ENCODE measurements at places on chromosomes 1 and 21.
A peak's percentile ranks its signal among the peaks of the same experiment; 100 is the strongest.

- H3K4me1 ChIP-seq: peaks cover 22% of the 10 kb centered on the region
- no peaks in the 10 kb centered on the region for H3K36me3 ChIP-seq
- H3K27ac ChIP-seq: no peak overlapping the region
Observed at GRCh38 chr1:9798236-9799130, 25.3 kb downstream of the CLSTN1 start.

DNA sequence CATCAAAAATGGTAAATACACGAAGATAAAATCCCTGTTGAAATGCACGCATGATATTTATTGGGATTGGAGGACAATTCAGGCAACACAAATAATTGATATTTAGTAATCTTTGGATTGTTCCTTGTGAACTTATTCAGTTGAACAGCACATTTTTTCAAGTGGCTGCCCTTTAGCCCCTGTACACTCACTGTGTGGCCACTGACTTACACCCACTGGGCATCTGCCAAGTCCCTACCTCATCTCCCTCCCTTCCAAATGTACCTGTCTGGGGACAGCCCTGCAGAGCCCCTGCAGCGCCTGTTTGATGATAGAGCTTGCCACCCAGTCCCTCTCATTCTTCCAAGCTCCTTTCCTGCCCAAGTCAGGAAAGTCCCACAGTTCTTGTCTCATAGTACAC lies 154.3 kb downstream of the GLUL start:
- no peak overlapping the region for H3K4me3 ChIP-seq
- H3K4me1 ChIP-seq: no peaks in the 10 kb centered on the region
- no peak overlapping the region for H3K27ac ChIP-seq

- H3K4me3 ChIP-seq: no peak overlapping the region
- no peak overlapping the region for H3K27ac ChIP-seq
- no peak for DNase-seq
- no peaks in the 10 kb centered on the region for H3K36me3 ChIP-seq
- no peaks in the 10 kb centered on the region for H3K27me3 ChIP-seq
- no peaks in the 10 kb centered on the region for H3K4me1 ChIP-seq
Observed at GRCh38 chr1:87103074-87103473, 188.6 kb downstream of the HS2ST1 start.

GRCh38 chr1:1112237-1112985 lies 3.5 kb downstream of the C1orf159 start:
- no peaks in the 10 kb centered on the region for H3K36me3 ChIP-seq
- no peak for DNase-seq
- H3K4me3 ChIP-seq: no peak overlapping the region
- peaks cover 6% of the 10 kb centered on the region for H3K4me1 ChIP-seq

DNA sequence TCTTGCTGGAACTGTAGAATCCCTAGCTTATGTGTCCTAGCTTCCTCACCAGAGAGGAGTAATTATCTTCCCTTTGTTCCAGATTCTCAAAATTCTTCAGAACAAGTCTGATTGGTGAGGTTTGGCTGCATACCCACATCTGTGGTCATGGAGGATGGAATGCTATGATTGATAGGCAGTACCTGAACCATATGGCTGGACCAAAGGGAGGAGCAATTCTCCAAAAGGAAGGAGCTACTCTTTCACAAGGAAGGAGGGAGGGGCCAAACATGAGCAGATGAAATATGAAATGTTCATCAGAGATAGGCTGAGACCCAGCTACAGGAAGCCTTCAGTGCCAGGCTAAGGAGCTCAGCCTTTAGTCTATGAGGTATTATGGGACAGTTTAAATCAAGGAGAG lies 5.0 kb upstream of the RNF19B start:
- H3K27ac ChIP-seq: no peak overlapping the region
- no peak overlapping the region for H3K4me3 ChIP-seq
- H3K27me3 ChIP-seq: no peaks in the 10 kb centered on the region
- no peaks in the 10 kb centered on the region for H3K4me1 ChIP-seq

DNA sequence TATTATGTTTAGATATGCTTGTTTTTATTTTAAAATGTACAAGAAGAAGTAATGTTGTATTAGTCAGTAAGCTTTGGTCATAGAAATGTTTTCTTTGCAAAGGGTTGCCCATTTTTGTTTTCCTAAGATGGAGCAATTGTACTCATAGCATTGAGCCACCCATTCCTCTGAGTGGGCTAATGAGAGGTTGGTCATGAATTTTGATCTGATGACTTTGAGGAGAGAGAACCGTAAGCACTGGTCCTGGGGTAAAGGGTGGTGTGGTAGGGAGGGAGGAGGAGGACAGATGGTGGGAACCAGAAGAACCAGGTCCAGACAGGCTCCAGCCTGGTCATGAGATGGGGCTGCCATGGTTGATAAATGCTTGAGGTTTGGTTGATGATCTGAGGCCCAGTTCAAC lies 15.9 kb upstream of the SLC6A9 start:
- peak overlapping the region; percentile 80 for H3K27ac ChIP-seq
- H3K4me3 ChIP-seq: peak overlapping the region; percentile 56
- no peaks in the 10 kb centered on the region for H3K27me3 ChIP-seq
- peaks cover 40% of the 10 kb centered on the region for H3K4me1 ChIP-seq
- H3K36me3 ChIP-seq: no peaks in the 10 kb centered on the region

GRCh38 chr1:41891199-41891896 lies 27.4 kb downstream of the HIVEP3 start:
- peaks cover 32% of the 10 kb centered on the region for H3K4me1 ChIP-seq
- peak overlapping the region; percentile 60 for H3K4me3 ChIP-seq
- DNase-seq: no peak
- no peaks in the 10 kb centered on the region for H3K27me3 ChIP-seq
- no peaks in the 10 kb centered on the region for H3K36me3 ChIP-seq

DNA sequence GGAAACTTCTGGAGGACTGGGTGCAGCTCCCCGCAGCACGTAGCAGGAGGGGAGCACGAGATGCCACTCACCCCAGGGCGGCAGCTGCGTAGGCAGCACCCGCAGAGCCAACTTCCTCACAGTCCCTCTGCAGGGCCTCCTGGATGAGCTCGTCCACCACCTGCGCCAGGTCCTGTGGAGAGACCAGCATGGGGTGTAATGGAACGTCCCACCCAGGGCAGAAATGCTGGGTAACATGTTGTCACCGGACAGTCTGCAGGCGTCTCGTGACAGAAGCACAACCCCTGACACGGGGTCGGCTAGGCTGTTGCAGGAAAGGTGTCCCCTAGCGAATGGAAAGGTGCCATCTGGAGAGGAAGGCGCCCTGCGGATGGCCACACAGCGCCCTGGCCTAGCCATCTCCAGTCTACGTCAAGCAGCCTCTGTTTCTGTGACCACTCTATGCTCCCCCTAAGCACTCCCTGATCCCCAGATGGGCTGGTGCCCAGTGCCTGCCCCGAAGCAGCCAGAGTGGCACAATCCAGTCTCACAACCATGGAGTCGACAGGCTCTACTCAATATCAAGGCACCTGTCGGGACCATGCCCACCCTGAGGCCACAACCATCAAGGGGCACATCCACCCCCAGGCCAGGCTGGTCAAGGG lies 21.2 kb downstream of the MCM3AP start:
- H3K4me1 ChIP-seq: no peaks in the 10 kb centered on the region
- H3K4me3 ChIP-seq: no peak overlapping the region
- H3K27ac ChIP-seq: no peak overlapping the region

DNA sequence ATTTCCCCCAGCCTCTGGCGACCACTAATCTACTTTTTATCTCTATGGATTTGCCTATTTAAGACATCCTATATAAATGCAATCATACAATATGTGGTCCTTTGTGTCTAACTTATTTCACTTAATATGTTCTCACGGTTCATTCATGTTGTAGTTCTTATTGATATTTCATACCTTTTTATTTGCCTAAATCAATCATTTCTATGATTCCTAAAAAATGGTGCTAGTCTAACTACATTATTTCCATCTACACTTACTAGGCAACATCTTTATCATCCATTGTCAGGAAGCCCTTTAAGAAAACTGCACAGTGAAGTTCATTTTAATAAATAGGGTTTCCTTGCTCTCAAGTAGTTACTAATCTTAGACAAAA lies 380 bp upstream of the FBXO28 start:
- H3K27me3 ChIP-seq: no peaks in the 10 kb centered on the region
- no peaks in the 10 kb centered on the region for H3K36me3 ChIP-seq
- no peak for DNase-seq
- peaks cover 14% of the 10 kb centered on the region for H3K4me1 ChIP-seq
- H3K27ac ChIP-seq: peak overlapping the region; percentile 91

GRCh38 chr1:99239690-99240089 lies 24.6 kb upstream of the PLPPR4 start:
- DNase-seq: no peak
- no peaks in the 10 kb centered on the region for H3K36me3 ChIP-seq
- no peaks in the 10 kb centered on the region for H3K4me1 ChIP-seq
- no peak overlapping the region for H3K4me3 ChIP-seq
- no peaks in the 10 kb centered on the region for H3K27me3 ChIP-seq

DNA sequence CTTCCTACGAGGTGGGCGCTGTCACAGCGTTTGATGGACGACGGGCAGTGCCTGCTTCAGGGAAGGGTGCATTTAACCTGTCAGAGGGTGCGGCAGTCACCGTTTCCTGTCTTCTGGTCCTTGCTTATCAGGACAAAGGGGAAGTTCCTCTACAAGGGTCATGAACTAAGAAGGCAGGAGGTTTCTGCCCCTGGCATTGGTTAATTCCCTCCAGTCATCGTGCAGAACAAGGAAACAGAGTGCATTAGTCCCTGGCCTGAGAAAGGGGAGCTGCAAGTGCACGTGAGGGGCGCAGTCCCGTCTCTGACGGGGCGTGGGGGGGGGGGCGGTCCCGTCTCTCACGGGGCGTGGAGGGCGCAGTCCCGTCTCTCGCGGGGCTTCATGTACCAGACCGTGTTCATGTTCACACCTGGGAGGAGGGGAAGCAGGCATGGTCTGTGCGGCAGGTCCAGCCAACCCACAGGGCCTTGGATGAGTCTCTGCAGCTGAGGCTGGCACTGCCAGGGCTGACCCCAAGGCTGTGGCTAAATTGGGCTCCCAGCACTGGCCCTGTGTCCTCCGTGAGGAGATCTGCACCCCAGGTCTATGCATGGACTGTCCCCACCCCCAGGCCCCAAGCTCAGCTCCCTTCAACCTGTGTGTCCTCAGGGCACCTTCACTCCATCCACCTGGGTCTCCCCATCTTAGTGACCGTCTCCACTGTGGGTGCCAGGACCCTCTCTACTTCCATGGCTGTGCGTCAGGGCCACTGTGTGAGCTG lies 89.2 kb upstream of the COL6A1 start:
- peaks cover 23% of the 10 kb centered on the region for H3K4me1 ChIP-seq
- no peak overlapping the region for H3K4me3 ChIP-seq
- H3K36me3 ChIP-seq: no peaks in the 10 kb centered on the region
- no peak for DNase-seq

DNA sequence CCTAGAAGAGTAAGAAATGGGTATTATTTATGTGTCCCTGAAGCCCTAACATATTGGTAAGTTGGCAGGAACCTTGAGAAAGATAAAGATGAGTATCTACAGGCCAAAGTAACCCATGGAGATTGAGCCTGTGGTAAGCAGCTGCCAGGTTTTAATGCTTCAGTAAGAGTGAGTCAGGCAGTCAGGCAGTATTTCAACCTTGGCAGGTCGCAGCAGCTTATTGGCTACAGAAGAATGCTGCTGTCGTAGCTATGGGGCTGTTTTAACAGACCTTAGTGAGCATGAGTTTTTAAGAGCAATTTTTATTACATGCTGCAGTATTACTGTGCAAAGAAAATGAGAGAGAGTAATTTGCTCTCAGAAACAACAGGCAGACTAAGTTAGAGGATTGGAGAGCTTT lies 10.3 kb upstream of the SLC30A10 start:
- no peak overlapping the region for H3K4me3 ChIP-seq
- DNase-seq: no peak
- no peaks in the 10 kb centered on the region for H3K36me3 ChIP-seq
- no peaks in the 10 kb centered on the region for H3K27me3 ChIP-seq

DNA sequence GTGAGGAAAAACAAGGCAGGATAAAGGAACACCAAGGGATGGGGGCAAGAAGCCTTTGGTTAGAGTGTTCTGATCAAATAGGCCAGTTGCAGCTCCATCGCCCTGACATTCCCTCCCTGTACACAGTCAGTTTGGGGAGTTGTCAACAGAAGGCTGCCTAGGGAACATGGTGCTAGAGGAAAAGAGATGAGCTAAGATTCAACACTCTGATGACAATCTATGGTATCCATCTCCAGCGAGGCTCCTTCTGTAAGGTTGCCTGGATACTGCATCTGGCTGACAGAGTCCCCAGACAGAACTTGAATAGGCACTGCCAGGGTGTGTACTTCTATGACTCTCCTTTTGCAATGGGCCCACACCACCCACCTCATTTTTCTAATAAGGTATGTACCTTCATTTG lies 11.2 kb upstream of the SLAMF9 start:
- H3K27ac ChIP-seq: no peak overlapping the region
- H3K27me3 ChIP-seq: no peaks in the 10 kb centered on the region
- no peak for DNase-seq
- H3K36me3 ChIP-seq: no peaks in the 10 kb centered on the region
- no peak overlapping the region for H3K4me3 ChIP-seq

DNA sequence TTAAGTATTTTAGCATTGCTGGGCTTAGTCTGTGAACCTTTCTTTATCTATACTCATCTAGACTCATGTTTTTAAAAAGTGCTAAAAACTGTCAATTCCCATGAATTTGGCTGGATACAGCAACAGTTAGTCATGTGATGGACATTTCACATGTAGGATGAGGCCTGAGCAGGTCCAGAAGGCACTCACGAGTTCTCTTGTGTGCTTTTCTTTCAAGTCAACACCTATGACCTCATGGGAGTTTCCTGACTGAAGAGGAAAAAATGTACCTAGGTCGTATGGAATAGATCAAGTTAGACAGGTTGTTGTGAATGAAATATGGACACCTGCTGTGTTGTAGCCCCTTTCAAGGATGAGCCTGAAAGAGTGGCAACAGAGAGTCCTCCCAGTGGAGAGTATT lies 394.2 kb downstream of the DUSP10 start:
- H3K4me1 ChIP-seq: no peaks in the 10 kb centered on the region
- no peak overlapping the region for H3K4me3 ChIP-seq
- H3K27ac ChIP-seq: no peak overlapping the region
- no peaks in the 10 kb centered on the region for H3K27me3 ChIP-seq
- no peaks in the 10 kb centered on the region for H3K36me3 ChIP-seq
- no peak for DNase-seq

GRCh38 chr1:37020653-37021277 lies 13.6 kb downstream of the GRIK3 start:
- no peak overlapping the region for H3K27ac ChIP-seq
- DNase-seq: no peak
- no peak overlapping the region for H3K4me3 ChIP-seq
- no peaks in the 10 kb centered on the region for H3K4me1 ChIP-seq
- no peaks in the 10 kb centered on the region for H3K36me3 ChIP-seq

- H3K4me1 ChIP-seq: peaks cover 17% of the 10 kb centered on the region
- no peaks in the 10 kb centered on the region for H3K36me3 ChIP-seq
- no peak overlapping the region for H3K4me3 ChIP-seq
Observed at GRCh38 chr1:32138965-32139364, 31.1 kb downstream of the KPNA6 start.

- H3K27ac ChIP-seq: no peak overlapping the region
- H3K27me3 ChIP-seq: no peaks in the 10 kb centered on the region
- no peak for DNase-seq
- H3K4me1 ChIP-seq: no peaks in the 10 kb centered on the region
Observed at GRCh38 chr1:180190091-180190490, 35.4 kb downstream of the QSOX1 start.

GRCh38 chr1:33305016-33305415 lies 15.9 kb downstream of the A3GALT2 start:
- H3K4me1 ChIP-seq: peaks cover 6% of the 10 kb centered on the region
- peaks cover 4% of the 10 kb centered on the region for H3K36me3 ChIP-seq
- no peak overlapping the region for H3K27ac ChIP-seq
- DNase-seq: no peak
- H3K4me3 ChIP-seq: no peak overlapping the region

All from thoracic aorta (tissue), 2 donors.